ENCODE measurements at places on chromosomes 6 and 20.

DNA sequence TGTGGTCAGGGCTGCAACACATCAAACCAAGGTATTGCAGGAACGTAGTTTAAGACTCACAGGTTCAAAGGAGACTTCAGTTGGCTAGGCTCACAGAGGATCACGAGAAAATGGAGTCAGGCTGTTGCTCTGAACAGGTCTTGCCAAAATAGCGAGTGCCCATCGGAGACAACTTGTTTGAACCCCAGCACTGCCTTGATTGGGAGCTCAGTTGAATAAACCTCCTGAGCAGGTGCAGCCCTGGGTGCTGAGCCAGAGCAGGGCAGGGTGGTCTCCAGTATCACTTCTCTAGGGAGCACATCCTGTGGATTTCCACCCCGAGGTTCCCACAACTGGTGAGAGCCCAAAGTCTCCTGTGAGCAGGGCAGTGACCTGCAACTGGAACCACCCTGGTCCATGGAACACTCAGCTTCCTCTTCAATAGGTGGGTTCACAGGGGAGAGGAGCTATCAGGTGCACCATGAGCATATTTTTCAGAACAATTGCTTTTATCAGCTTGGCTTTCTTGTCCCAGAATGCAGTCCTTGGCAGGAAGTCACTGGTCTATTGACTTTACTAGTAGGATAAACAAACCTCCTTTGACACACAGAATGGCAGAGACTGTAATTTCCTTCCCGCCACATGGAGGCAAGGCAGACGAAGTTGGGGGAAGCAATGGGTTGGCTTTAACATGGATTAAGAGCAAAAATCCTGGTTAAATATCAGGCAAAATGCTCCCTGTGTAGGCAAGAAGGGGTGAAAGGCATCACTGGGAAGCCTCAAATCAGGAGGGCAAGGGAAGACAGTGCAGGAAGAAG lies 267.7 kb upstream of the FOXQ1 start:
- no peak for DNase-seq

- DNase-seq: no peak
Observed at GRCh38 chr6:136408204-136408603, 118.6 kb upstream of the BCLAF1 start.

- no peak for DNase-seq
Observed at GRCh38 chr20:14643556-14643955, 306.1 kb upstream of the FLRT3 start.

DNA sequence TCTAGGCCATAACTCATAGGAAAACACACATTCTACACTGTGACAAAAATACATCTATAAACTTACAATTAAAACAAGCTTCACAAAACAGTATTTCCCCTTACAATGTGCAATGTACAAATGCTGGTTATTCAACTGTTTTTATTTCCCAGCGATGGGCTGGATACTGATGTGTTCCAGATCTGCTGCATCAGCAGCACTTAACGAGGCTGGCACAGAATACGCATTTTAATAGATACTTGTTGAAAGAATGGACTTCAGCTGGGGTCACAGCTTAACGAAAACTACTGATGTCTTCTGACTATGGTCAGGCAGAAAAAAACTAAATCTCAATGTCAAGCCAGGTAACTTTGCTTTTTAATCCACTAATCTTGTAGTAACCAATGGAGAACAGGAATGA lies 70.9 kb downstream of the B4GALT5 start:
- DNase-seq: no peak

DNA sequence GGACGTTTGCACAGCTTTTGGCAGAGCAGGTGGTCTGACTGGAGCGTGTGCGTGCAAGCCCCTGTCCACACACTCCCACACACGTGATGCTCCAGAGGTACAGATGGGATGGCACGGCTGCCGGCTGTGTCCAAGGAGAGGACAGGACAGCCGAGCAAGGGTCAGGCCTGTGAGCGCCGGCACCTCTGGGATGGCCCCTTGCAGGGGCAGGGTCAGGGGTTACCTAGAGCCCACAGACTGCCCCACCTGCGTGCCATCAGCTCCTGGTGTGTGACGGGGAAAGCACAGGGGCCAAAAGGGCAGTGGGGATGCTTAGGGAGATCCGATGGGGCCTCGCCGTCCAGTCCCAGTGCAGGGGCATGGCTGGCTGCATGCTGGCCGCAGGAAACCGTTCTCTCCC lies 189.7 kb downstream of the TAF4 start:
- DNase-seq: no peak

DNA sequence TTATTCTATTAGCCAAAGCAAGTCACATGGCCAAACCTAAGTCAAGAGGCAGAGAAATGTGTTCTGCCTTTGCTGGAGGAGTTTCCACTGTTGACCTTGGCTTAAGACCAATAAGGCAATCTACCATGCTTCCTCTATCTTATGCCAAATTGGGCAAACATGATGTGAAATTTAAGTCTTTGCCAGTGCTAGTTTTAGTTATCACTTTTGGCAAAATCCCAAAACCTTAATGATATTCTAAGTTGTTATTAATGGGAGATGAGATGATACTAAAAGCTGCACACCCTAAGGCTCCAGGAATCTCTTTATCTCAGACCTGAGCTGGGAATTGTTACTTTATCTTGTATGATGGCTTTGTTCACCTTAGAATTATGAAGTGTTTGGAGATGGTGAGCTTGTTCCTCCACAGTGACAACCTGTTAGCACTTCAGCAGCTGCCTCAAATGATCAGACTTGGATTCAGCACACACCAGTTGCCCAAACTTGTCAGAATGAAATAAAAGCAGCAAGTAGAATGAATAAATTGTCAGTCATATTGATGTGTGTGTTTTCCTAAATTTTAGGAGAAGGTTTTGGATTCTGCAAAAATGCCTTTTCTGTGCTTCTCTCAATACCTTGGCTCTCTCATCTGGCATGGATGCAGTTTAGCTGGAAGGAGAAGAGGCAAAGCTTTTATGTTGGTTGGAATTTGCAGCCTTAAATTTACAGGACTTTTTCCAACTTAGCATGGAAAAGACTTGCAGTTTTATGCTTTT lies 49.3 kb downstream of the RIN2 start:
- DNase-seq: no peak

DNA sequence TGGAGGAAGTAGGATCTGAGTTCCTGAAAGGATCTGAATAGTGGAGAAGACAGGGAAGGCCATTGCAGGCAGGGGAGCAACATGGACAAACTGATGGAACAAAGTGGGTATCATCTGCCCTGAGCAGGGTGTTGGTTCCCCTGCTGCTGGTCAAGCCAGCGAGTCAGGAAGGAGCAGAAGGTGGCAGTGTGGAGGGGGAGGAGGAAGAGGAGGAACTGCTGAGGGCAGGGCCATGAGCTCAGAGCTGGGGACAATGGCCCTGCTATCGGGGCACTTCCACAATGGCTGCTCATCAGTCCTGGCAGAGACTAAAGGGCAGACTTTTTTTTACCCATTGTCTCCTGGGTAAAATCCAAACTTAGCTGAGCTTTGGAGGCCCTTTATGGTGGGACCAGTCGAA lies 13.6 kb downstream of the CNBD2 start:
- no peak for DNase-seq

DNA sequence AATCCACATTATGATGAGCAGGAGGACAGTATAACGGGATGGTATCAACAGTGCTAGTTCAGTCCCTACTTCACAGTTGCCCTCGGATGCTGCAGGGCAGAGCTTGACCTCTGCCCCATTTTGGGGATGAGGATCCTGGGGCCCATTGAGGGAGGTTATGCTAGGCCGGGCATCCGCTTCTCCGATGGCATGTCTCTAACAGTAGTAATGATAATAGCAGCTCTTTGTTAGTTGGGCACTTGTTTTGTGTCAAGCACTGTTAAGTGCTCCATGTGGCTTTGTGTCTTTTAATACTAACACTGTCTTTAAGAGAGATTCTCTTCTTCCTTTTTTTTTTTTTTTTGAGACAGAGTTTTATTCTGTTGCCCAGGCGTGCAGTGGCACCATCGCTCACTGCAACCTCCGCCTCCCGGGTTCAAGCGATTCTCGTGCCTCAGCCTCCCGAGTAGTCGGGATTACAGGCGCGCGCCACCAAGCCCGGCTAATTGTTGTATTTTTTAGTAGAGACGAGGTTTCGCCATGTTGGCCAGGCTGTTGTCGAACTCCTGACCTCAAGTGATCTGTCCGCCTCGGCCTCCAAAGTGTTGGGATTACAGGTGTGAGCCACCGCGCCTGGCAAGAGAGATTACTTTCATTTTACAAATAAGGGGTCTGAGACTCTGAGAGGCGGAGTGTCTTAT lies 1.1 kb downstream of the MAPRE1 start:
- DNase-seq: no peak

- DNase-seq: no peak
Observed at GRCh38 chr20:59940956-59941294, 736 bp downstream of the FAM217B start.

DNA sequence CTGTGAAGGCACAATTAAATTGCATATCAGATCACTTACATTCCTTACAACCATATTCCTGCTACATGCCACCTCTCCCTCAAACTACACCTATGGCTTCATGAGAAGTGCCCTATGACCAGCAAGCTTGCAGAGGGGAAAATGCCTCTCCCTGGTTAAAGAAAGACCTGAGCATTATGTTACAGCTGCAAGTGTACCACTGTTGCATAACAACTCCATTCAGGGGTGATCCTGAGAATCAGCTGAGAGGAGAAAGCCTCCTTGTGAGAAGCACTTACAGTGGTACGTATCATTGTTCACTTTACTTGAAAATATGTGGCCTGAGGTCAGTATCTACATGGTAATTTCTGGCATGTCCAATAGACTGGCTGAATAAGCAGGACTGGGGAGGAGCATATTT lies 20.0 kb downstream of the PDSS2 start:
- DNase-seq: no peak

DNA sequence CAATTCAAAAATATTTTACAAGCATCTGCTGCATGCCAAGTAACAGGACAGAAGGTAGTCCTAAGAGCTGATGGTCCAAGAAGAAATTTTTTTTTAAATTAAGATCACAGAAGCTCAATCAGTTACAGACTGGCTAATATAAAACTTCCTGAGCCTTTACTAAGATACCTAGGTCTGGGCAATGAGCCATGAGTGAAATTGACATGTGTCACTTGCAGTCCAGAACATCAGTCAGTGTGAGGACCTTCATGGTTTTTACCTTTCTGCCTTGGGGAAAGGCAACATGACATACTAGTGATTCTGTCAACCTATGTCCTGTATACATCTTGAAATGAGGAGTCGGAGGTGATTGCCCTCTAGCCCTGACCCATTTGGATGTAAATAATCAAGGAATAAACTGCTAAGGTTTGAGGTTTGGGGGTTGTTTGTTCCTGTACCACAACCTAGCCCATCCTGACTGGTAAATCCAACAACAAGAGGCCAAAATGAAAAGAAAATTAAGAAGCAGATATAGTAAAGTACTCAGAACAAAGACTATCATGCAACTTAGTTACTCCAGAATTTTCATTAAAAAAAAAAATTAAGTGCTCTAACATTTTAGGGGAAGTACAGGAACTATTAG lies 70.0 kb downstream of the CNKSR3 start:
- no peak for DNase-seq

DNA sequence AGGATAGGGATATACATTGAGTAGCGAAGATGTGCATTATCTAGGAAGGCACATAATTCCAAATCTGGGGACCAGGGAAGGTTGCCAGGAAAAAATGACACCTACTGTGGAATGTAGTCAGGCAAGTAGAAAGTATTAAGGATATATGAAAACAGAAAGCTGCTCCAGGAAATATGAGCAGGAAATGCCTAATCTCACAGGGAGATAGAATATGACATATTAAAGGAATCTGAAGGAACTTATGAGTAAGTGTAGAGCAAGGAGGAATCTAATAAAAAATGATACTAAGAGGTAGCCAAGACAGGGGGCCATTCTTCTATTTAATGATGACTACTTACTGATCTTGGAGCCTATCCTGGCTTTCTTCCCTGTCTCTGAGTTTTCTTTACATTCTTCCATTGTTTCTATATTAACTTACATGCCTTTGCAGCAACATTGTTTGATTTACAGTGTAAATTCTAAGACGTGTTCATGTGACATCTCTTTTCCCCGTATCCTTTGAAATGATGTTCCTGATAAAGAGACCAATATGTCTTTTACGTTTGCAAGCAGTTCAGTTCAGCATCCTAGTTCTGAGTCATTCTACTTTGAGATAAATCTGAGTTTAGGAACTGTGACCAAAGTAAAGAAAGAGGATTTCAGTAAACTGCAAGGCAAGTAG lies 58.6 kb downstream of the TINAG start:
- no peak for DNase-seq

DNA sequence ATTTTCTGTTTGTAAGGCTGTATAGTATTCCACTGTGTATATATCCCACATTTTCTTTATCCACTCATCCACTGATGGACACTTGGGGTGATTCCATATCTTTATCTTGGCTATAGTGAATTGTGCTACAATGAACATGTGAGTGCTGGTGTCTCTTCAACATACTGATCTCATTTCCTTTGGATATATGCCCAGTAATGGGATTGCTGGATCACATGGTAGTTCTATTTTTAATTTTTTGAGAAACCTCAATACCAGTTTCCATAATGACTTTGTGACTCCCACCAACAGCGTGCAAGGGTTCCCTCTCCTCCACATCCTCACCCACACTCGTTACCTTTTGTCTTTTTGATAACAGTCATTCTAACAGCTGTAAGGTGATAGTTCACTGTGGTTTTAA lies 166.0 kb downstream of the ARHGAP18 start:
- DNase-seq: no peak
